Lung (tissue), 17 donors: ENCODE measurements at places on chromosomes 12 and 14. TPM values are rescaled to one million over a fixed set of nuclear protein-coding genes. Genes with fewer than 3 reads are reported as not detected.

- DNase-seq, result no peak
Measured at GRCh38 chr14:79557309-79557708, 654.0 kb downstream of the DIO2 start.

CD27 gene
- total RNA-seq, result 2.0 TPM

SERPINA1 gene
- total RNA-seq, result 1,581 TPM

BIN2 gene
- total RNA-seq, result 13.4 TPM

RPS26 gene
- 94.2 TPM for total RNA-seq
